Foreskin melanocyte (primary cell): ENCODE measurements at places on chromosomes 6 and 20.

DNA sequence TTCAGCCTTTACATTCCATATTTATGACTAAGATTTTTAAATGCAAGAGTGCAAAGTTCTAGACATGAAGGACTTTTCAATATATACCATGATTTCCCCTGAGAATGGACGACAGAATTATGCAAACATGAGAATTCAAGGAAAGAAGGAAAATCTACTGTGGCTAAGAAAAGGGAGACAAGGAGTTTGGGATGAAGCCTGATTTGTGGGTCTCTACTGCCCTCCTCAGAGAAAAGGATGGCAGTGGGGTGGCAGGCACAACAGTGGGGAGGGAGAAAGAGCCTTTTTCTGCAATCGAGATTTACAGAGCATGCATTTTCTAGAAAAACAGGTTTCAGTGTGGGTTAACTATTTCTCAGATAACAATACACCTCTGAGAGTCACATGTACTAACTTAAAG lies 466.9 kb upstream of the NRSN1 start:
- peak; percentile 59 for DNase-seq

DNA sequence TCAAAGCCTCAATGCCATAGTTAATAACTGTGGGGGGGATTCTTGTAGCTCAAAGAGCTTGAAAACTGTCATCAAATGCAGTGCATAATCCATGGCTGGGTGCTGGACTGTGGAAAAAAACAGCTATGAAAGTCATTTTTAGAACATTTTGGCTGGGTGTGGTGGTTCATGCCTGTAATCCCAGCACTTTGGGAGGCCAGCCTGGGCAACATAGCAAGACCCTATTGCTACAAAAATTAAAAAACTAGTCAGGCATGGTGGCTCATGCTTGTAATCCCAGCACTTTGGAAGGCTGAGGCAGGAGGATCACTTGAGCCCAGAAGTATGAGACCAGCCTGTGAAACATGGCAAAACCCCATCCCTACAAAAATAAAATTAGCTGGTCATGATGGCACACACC lies 12.2 kb downstream of the TCFL5 start:
- DNase-seq = no peak

DNA sequence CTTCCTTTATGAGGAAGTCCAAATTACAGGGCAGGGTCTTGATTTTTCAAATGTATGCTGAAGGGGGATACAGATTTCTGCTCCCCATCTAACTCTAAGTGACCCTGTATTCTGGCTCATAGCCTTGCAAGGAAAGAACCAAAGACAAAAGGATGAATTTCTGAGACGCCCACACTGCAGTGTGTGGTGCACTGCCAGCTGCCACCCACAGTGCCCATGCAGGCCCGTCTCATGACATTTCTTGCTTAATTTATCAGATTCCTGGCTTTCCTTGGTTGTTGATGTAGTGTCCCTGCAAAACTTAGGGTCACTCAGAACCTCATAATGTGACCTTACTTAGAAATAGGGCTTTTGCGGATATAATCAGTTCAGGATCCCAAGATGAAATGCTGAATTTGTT lies 68.0 kb downstream of the CBLN4 start:
- DNase-seq = no peak

DNA sequence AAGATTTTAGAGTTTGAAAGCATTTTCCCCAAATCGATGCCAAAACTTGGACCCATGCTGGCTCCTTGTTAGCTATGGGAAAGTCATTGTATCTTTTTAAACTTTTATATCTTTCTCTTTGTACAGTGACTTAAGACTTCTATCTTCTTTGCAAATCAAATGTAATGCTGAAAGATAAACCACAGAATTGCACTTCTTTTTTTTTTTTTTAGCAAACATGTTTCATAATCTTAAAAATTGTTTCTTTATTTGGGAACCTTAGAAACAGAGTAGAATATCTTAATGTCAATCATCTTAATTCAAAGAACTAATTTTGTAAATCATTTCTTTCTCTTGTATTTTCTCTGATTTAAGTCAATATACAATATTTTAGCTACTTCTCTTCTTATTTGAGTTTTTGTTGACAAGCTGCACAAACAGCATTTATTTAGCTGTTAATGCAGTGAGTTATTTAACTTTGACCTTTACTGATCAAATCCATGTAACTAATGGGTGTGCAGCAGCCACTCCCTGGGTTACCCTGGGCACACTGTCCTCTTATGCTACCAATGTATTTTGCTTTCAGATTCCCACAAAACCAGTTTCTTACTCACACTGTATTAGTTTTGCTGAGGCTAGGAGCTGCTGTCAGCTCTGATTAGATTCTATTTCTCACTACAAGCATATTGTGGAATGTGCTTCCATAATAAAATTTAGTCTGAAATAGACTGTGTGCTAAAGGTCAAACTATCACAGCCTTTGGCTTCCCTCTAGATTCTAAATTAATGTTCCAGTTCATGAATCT lies 279.6 kb downstream of the ADGB start:
- DNase-seq = no peak

- no peak for DNase-seq
Measured at GRCh38 chr6:34172961-34173775, 27.3 kb upstream of the GRM4 start.

GRCh38 chr6:137277971-137278637 lies 58.9 kb upstream of the IFNGR1 start:
- DNase-seq = peak; percentile 16

- DNase-seq = no peak
Measured at GRCh38 chr6:27267857-27268434, 20.4 kb downstream of the PRSS16 start.

DNA sequence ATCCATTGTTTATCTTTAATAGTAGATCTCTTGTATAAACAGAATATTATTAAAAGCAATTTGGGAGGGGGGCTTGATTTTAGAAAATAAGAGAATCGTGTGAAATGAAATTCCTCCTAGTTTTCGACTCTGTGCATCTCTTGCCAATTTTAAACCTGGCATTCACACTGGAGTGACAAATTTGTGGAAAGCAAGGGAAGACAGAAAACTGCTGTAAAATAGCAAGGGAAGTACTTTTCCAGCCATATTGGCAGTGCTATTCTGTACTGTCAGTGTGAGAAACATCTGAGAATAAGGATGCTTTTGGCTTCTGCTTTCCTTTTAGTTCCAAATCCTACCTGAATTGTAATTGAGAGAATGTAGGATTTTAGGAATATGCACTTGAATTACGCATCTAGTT lies 40.2 kb downstream of the TOP1 start:
- DNase-seq = no peak

GRCh38 chr6:135496800-135497411 lies 634 bp downstream of the AHI1 start:
- DNase-seq = no peak

DNA sequence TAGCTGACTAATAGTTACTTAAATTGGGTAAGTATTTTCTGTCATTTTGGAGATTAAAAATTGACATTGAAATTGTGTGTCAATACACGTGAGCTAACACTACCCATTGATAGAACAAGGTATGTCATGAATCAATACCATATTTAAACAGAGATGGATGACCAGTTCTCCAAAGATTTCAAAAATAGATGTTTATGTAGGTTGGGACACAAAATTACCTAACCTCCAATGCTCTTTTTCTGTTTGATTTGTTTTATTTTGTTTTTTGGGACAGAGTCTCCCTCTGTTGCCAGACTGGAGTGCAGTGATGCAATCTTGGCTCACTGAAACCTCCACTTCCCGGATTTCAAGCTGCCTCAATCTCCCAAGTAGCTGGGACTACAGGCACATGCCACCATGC lies 1491.7 kb downstream of the GRIK2 start:
- DNase-seq = no peak
